ENCODE measurements at places on chromosomes 4 and X. TPM values are rescaled to one million over a fixed set of nuclear protein-coding genes. Genes with fewer than 3 reads are reported as not detected.

The ADH1C gene
- 0.57 TPM for total RNA-seq

The RBMXL3 gene
- total RNA-seq: not detected

DNA sequence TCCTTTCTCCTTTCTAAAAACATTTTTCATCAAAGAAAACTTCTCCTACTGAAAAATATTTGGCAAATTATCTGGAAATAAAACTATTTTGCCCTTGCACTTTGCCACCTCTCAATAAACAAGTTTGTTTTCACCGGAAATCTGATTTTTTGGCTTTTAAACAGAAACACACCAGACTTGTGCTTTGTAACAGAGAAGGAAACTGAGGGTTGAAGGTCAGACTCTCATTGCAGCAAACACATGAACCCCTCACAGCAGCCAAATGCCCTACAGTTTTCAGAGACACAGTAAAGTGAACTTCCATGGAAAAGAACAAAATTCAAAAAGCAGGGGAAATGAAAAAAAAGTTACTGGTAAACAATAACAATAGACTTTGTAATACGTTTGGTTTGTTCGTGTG is 95.6 kb upstream of the WDR17 start:
- DNase-seq: no peak

DNA sequence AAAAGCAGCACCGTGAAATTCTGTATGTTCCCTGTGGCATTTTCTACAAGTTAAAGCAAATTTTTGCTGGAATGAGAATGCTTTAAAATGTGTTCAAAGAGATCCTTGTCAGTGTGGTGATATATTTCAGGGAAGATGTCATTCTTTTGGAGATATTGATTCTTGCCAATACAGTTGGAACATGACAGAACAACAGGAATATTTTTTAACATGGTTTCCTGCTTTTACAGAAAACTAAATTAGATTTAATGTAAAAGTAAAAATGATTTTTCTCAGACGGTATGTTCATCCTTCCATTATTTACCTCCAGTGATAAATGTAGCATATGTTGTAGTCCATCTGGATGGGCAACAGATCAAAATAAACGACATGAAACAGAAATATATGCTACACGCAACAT is 474.8 kb downstream of the TMA16 start:
- DNase-seq: no peak

DNA sequence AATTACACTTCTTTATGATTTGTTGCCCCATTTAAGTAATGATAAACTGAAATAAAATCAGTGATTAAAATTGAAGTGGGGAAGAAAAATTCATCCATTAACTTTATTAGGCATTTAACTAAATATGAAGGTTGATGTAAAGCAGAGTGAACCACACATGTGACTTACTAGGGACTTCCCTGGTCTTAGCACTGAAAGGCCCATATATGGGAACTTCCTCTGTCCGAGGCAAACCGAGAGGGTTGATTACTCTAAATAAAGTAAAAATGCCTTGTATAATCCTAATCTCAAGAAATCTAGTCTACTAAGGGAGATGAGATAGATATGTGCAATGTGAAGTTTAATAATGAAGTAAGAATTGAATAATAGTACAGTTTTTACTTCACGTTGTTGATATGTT is 403.9 kb upstream of the RPS6KA3 start:
- no peak for DNase-seq

DNA sequence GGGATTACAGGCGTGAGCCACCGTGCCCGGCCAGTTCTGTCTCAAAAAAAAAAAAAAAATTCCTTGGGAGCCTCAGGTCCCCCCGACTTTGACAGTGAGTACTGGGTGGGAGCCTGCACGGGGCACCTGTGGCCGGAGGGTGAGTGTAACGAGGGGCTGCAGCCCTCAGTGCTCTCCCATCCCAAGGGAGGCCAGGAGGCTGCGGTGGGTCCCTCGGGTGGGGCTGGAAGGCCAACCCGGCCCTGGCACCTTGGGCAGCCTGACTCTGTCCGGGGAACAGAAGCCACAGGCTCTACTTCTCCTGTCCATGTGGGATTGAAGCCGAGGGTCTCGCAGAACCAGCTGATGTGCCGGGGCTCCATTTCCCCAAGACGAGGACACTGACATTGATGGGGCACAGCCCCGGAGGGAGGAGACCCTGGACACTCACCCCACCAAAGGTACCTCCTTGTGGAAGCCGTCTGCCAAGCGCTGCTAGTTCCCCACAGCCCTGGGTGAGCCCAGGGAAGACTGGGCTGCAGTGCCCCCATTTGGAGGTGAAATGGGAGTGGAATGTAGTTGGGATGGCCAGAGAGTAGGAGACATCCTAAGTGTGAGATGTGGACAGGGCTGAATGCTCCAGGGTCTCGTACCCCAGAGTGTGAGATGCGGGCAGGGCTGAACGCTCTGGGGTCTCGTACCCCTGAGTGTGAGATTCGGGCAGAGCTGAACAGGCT is 2.3 kb upstream of the SLC26A1 start:
- DNase-seq: no peak

GRCh38 chrX:150202641-150203247 is 160.4 kb upstream of the MAMLD1 start:
- peak; percentile 37 for DNase-seq

Measured in M059J (cell line).